ENCODE measurements at places on chromosomes 4 and X. TPM values are rescaled to one million over a fixed set of nuclear protein-coding genes. Genes with fewer than 3 reads are reported as not detected.

The MTMR8 gene
- 0.59 TPM for total RNA-seq

The S100G gene
- not detected for total RNA-seq

The PAK3 gene
- total RNA-seq: 0.17 TPM

The NALF2 gene
- total RNA-seq: not detected

The FRMD7 gene
- not detected for total RNA-seq

The UCP1 gene
- total RNA-seq: not detected

The SMIM31 gene
- total RNA-seq: not detected

The SH2D1A gene
- not detected for total RNA-seq

The DIPK2B gene
- not detected for total RNA-seq

The SHISA3 gene
- total RNA-seq: 2.7 TPM

The TACR3 gene
- total RNA-seq: not detected

The PAGE2 gene
- total RNA-seq: not detected

The PNMA6F gene
- total RNA-seq: not detected

The NAP1L3 gene
- total RNA-seq: 0.89 TPM

The MBNL3 gene
- 2.8 TPM for total RNA-seq
